ENCODE measurements at places on chromosomes 7 and 10.

DNA sequence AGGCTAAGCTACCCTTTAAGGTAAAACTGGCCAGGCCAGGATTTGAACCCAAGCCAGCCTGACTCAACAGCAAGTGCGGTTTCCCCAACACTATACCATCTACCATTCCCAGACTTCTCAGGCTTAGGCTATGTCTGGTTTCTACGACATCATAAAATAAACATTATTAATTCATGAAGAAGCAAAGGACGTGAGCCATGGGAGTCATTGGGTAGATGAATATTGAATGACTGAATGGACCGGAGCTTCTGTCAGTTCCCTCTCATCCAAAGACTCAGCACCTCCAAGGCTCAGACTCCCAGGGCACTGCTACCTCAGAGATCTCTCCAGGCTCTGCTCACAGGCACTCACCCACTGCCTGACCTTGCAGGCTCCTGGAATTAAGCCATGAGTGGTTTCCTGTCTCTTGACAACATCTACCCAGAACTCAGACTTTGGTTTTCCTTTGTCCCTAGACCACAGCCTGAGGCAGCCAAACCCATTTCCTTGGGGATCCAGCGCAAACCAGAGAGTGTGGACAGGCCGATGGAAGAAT lies 64.6 kb upstream of the STEAP1B start:
- ATAC-seq, result no peak

GRCh38 chr7:143518521-143518920 lies 40.8 kb downstream of the TAS2R41 start:
- no peak for ATAC-seq

GRCh38 chr10:73717556-73717955 lies 19.6 kb upstream of the AGAP5 start:
- ATAC-seq, result no peak

GRCh38 chr7:101644879-101645278 lies 15.8 kb upstream of the MYL10 start:
- ATAC-seq, result no peak

- ATAC-seq, result peak; percentile 51
Observed at GRCh38 chr7:88361357-88361756, 54.7 kb upstream of the STEAP4 start.

GRCh38 chr10:7956508-7956907 lies 98.0 kb upstream of the GATA3 start:
- peak; percentile 79 for ATAC-seq

DNA sequence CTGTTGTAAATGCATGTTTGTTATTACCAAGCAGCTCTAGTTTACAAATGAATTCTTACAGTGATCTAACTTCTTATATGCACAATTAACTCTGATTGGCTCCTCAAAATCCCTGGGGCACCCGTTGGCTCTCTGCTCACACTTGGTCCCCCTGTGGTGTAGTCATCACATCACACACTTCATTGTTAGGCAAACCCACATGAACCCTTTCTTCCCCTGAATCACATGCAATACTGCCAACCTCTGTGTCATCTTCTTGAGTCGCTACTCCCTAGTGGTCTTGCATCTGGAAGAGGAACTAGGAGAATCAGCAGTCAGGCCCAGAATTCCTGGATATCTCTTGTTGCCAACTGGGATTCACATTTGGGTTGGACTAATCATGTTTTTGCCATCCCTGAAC lies 73.1 kb downstream of the CD36 start:
- ATAC-seq, result peak; percentile 30

DNA sequence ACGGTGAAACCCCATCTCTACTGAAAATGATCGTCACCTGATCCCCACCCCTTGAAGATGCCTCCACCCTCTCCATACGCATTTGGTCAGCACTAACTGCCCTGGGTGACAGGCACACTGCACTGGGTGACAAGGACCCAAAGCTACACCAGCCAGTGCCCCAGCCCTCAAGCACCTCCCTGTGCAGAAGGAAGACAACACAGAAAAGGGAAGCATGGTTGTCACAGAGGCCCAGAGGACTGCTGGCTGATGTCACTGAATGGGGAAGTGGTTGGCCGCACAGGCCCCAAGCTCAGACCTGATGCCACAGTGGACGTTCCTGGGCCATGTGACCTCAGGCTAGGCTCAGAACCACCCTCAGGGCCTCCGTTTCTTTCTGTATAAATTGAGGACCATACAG lies 4.2 kb upstream of the PILRA start:
- ATAC-seq, result peak; percentile 6

GRCh38 chr7:11478426-11478825 lies 353.6 kb downstream of the THSD7A start:
- ATAC-seq, result no peak

DNA sequence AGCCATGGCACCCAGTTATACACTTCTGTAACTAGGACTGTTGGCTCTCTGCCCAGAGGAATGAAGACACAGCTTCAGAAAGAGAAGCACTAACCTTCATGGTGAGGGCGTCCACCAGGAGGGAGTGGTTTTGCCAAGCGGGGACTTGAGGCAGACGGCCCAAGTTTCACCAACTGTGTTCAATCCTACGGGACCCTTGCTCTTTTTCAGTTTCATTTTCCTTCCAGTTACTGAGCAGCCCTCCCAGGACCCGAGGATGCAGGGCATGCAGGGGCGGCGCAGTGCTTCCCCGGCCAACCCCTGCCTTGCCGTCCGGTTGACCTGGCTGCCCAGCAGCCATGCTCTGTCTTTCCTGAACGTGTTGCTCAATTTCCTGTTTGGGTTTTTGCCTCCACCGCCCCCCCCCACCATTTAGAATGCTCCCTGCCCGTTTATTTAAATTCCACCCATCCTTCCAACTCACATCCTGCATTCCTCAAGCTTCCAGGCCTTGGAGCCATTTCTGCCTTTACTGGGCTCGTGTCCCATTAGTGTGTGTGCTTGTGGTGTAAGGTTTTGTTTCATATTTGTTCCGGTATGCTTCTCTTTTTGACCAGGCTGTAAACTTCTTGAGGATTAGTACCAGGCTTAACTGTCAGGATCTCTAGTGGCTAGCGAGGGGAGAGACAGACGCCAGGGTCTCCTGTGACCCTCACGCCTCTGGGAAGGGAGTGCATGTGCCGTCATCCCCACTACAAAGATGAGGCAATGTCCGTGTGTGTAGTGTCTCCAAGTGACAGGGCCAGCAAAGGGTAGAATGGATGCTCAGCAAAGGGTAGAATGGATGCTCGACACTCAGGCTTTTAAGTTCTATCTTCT lies 31.6 kb downstream of the IL15RA start:
- ATAC-seq, result no peak

- ATAC-seq, result no peak
Observed at GRCh38 chr7:28615091-28615490, 202.8 kb downstream of the CREB5 start.

GRCh38 chr7:139777133-139777891 lies 486 bp downstream of the HIPK2 start:
- peak; percentile 41 for ATAC-seq

DNA sequence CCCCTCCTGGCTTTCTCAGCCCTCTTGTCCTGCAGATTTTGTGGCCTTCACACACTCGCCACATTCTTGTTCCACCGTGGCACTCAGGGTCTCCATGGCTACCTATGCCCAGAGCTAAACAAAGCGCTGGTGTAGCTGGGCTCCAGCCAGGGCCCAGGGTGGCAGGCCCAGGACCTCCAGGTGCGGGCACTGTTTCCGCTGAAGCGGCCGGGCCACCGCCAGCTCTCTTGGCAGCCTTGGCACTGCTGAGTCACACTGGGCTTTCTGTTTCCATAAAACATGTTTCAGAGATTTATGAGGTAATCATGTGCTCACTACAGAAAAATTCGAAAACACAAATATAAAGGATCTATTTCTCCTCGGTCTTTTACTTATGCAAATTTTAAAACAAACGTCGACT lies 51.3 kb downstream of the AOC1 start:
- ATAC-seq, result no peak

DNA sequence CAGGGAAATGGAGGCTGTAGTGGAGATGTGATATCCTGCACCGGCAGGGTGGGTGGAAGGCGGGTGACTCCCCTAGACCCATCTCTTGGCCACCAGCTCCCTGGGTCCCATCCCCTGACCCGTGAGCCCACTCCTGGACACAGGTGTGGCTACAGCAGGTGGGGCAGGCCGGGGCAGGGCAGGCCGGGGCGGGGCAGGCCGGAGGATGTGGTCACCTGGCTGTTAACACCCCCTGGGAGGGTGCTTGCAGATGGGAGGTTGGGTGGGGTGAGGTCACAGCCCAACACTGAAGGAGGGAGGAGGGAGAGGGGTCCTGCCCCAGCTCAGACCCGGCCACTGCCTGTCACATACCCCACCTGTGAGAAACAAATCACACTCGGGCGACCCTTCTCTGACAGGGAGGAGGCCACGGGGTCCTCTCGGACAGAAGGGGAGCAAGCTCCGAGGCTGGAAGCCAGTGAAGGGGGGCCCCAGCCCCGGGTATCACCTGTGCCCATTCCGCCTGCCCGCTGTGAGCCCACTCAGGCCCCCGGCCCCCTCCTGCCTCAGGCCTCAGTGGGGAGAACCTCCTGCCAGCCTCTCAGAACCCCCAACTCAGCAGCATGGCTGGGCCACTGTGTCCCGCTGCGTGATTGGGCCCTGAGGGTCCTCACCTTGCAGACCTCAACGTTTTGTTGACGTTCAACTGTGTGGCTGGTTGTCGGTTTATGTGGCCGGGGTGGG lies 74.0 kb downstream of the MICALL2 start:
- no peak for ATAC-seq

DNA sequence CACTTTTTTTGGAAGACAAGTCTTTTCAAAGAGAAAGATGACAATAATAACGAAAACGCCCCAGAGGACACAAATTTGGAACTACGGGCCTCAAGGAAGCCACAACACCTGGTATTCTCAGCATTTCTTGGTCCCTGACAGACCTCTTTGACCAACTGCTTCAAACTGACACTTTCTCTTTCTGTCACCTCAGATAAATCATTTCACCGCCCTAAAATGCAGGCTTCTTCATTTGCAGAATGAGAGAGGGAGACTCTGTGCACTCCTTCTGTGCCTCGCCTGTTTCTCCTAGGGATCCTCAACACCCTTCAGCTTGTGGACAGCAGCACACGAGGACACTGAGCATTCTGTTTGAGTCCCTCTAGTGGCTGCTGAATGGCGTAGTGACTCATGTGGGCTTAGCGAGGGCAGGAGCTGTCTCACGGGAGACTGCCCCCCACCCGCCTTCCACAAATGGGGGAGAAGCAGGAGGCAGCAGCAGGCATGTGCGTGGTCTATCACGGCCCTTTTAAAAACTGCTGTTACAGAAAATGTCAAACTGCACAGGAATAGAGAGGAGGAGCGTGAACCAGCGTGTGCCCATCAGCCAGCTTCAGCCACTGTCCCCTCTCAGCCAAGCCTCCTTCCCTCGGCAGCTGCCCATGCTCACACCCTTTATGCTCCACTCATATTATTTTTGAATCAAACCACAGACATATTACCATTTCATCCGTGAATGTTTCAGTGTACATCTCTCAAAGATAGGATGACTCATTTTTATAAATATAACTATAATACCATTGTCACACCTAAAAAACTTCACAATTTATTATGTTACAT lies 41.4 kb downstream of the GSDME start:
- ATAC-seq, result peak; percentile 80

- ATAC-seq, result no peak
Observed at GRCh38 chr7:54831046-54831643, 72.1 kb upstream of the SEC61G start.

DNA sequence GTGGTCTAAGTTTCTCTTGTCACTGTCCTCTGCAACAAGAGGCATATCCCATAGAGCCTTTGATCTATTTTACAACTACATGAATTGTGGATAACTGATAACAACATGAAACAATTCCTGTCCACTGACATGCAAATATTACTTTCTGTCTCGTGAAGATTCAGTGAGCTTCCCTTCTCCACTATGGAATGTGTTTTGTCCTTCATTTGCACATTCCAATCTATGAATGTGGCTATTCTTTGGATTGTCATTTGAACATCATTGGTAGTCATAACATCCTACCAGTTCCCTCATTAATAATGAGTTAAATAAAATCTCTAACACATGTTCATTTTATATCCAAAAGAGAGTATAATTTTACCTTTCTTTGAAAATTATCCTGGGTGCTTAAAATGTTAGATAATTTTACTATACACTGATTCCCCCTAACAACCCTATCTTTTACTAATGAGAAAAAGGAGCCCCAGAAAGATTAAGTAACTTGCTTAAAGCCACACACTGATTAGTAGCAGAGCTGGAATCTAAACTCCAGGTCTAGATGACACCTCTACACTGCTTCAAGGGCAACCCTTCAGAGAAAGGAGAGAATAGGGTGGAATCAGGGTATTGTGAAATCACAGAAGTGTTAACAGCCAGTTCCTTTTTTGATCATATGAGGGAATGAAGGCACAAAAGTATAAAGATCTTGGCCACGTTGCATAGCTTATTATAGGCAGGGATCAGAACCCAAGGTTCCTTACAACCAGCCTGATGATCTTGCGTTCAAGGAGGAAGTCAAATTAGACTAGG lies 39.1 kb downstream of the PDE1C start:
- ATAC-seq, result no peak

- ATAC-seq, result no peak
Observed at GRCh38 chr10:131206111-131206995, 105.2 kb downstream of the TCERG1L start.

DNA sequence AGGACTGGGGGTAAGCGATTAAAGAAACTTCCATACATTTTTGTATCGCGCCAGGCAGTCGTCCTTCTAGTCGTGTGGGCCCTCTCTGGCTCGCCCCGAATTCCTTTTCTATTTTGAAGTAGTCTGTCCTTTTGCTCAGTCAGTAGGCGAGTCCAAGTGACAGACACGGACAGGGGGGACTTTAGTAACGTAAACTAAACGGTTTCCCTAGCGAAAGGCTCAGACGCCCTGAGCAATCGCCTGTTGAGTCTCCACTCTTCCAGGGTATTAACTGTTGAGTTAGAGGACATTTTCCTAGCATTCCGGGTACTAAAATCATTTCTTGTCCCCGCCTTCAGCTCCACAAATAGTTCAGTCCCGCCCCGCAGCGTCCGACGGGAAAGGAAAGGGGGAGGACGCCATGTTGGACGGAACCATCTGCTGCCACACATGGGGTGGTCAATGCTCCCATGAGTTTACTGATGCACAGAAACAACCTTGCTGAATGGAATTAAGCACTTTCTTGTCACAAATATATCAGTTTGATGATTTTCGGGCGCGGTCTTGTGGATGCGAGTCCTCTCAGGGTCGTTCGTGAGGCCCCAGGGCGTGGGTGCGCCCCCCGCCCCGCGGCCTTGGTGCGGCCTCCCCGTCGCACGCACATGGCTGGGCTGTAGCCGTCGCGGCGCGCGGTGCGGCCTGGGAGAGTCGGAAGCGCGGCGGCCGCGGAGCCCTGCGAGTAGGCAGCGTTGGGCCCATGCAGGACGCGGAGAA lies at the start of gene EIF3B:
TSS of gene EIF3B (plus strand) at position 642 of the 753 bp plus-strand sequence. CDS start at position 737, 95 bp downstream.
- peak; percentile 83 for ATAC-seq

- ATAC-seq, result no peak
Observed at GRCh38 chr7:43692582-43693373, 36.5 kb downstream of the COA1 start.

- no peak for ATAC-seq
Observed at GRCh38 chr7:8371742-8372141, 61.7 kb upstream of the NXPH1 start.
